Activated T-cell treated with anti-CD3 and anti-CD28 coated beads, Interleukin-2, amount 50 U/mL, for 72 hours (primary cell): ENCODE measurements at places on chromosomes 5 and 9.

DNA sequence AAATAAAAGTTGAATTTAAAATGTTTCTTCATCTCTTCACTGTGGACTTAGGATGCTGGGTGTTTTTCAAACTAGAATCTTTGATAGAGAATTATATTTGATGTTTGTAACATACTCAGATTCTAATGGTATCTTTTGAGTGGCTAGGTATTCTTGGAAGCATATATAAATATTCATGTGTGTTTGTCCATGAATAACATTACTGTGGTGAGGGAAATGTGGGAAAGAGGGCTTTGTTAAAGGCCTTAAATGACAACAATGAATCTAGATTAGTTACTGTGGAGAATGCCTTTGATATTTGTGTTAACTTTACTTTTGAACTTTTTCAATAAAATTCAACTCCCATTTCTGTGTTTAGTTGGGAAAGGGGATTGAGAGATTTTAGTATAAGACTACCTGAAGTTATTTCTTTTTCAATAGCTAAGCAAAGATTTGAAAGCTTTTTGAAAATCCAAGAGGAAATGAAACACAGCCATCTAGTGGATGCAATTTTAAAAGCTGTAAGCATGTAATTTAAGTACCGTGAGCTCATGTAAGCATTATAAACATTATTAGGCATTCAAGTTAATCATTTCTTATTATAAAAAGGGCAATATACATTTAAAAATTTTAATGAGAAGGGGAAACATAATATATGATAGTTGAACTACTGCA is 69.6 kb downstream of the CCDC171 start:
- H3K4me1 ChIP-seq = no peaks in the 10 kb centered on the region
- H3K27ac ChIP-seq = no peak overlapping the region
- no peak for DNase-seq
- peaks cover 2% of the 10 kb centered on the region for H3K36me3 ChIP-seq
- H3K27me3 ChIP-seq = no peaks in the 10 kb centered on the region

DNA sequence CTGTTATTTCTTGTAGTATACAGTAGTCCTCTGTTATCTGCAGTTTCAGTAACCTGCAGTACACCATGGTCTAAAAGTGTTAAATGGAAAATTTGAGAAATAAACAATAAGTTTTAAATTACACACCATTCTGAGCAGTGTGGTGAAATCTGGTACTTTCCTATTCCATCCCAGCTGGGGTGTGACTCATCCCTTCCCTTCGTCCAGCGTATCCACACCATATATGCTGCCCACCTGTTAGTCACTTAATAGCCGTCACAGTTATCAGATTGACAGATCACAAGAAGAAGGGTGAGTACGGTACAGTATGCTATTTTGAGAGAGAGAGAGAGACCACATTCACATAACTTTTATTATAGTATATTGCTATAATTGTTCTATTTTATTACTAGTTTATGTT is 28.9 kb downstream of the FAM151B start:
- no peak overlapping the region for H3K27ac ChIP-seq
- no peaks in the 10 kb centered on the region for H3K36me3 ChIP-seq
- peaks cover 5% of the 10 kb centered on the region for H3K4me1 ChIP-seq
- H3K4me3 ChIP-seq = no peak overlapping the region

GRCh38 chr5:55691265-55692105 is 20.6 kb downstream of the SLC38A9 start:
- no peaks in the 10 kb centered on the region for H3K4me1 ChIP-seq
- no peaks in the 10 kb centered on the region for H3K36me3 ChIP-seq
- H3K4me3 ChIP-seq = no peak overlapping the region
- no peak for DNase-seq
- no peaks in the 10 kb centered on the region for H3K27me3 ChIP-seq
- H3K27ac ChIP-seq = peak overlapping the region; percentile 41

DNA sequence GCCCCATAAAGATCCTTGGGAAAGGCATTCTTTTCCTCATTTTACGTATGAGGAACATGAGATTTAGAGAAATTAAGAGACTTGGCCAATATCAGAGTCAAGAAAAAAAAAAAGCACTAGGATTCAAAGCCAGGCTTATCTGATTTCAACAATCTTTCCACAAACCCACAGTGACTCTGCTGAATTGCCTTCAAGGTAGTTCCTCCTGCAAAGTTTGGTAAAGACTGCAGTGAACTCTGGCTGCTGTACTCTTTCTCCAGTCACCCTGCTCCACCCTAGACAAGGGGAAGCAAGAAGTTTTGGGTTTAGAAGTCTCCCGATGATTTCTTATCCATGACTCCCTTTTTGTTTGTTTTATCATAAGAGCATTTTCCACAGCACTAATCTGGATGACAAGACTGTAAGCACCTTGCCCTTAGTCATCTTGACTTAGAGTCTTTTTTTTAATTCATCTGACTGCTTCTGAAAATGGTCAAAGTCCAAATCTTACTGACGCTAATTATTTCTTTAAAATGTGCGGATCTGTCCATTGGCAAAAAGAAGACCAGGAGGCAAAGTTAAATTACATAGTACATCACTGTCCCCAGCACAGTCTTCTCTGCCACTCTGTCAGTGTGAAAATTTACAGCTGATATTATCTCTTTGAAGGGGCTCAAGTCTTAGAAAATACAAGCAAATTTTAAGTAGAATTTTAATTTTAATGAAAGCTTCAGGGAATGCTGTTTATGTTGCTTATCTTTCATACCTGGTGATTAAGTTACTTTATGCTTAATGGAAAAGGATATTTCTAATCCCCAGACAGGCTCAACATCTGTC is 180.1 kb downstream of the TTLL11 start:
- no peak for DNase-seq
- no peaks in the 10 kb centered on the region for H3K4me1 ChIP-seq
- H3K27ac ChIP-seq = no peak overlapping the region
- H3K36me3 ChIP-seq = no peaks in the 10 kb centered on the region

- H3K4me3 ChIP-seq = no peak overlapping the region
- H3K27me3 ChIP-seq = no peaks in the 10 kb centered on the region
- no peak for DNase-seq
- H3K27ac ChIP-seq = no peak overlapping the region
- no peaks in the 10 kb centered on the region for H3K36me3 ChIP-seq
Measured at GRCh38 chr5:125411071-125411743, 664.8 kb upstream of the ZNF608 start.

- peaks cover 36% of the 10 kb centered on the region for H3K4me1 ChIP-seq
- H3K27ac ChIP-seq = no peak overlapping the region
- peaks cover 9% of the 10 kb centered on the region for H3K36me3 ChIP-seq
- H3K4me3 ChIP-seq = no peak overlapping the region
- DNase-seq = no peak
Measured at GRCh38 chr9:91073049-91073810, 271.6 kb downstream of the SYK start.

GRCh38 chr5:39176759-39177630 is 42.4 kb downstream of the FYB1 start:
- peak overlapping the region; percentile 97 for H3K27ac ChIP-seq
- peaks cover 19% of the 10 kb centered on the region for H3K36me3 ChIP-seq
- peaks cover 88% of the 10 kb centered on the region for H3K4me1 ChIP-seq
- DNase-seq = peak; percentile 70
- H3K4me3 ChIP-seq = peak overlapping the region; percentile 74

DNA sequence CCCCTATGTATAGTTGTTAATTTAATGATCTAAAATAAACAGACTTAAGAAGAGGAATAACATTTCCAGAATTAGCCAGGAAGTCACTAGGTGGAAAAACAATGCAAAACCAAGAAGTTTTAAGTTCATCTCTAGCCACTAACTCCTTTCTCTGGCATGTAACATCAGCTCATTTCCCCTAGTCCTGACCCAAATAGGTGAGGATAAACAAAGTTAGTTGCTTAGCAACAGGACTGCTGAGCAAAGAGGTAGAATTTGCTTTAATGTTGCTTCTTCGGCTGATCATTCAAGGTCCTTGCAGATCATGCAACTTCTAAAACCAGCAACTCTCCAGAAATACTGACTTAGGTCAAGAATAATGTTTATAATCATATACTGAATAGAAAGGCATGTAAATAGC is 675.8 kb downstream of the CETN3 start:
- H3K27ac ChIP-seq = no peak overlapping the region
- H3K4me3 ChIP-seq = no peak overlapping the region
- no peaks in the 10 kb centered on the region for H3K4me1 ChIP-seq
- H3K36me3 ChIP-seq = no peaks in the 10 kb centered on the region
